ENCODE measurements at places on chromosomes 2 and 18.
A peak's percentile ranks its signal among the peaks of the same experiment; 100 is the strongest.

DNA sequence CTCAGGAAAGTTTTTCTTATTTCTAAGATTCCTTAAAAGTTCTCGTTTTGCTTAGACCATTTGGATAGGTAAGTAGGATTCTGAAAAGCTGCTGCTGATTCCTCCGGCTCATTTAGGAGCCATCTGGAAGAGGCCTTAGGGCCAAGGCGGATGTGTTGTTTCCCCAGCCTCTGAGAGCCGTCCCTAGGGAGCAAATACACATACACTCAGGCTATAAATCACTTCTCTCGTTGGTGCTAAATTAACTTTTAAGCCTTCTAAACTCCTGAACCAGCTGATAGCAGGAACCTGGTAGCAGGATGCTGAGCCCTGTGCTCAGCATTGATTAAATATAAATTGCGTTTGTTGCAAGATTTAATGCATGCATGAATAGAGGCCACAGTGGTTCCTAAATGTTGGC is 109.8 kb downstream of the ADCYAP1 start:
- DNase-seq, result no peak

DNA sequence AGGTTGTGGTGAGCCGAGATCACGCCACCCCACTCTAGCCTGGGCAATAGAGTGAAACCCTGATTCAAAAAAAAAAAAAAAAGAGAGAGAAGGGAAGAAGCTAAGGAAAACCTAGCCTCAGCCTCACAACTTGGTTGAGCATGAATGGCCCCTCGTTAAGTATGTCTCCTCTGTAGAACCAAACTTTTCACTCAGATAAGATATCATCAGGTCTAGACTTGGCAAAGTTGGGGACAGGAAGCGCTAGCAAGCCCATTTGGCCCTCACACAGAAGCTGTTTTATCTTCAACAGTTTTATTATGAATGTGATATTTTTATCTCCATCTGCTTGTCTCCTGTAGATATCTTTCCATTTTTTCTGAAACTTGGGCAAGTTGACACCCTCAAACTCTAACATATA is 3.5 kb upstream of the ASXL2 start:
- no peak for DNase-seq

GRCh38 chr2:37357069-37357468 is 12.6 kb downstream of the QPCT start:
- no peak for DNase-seq

DNA sequence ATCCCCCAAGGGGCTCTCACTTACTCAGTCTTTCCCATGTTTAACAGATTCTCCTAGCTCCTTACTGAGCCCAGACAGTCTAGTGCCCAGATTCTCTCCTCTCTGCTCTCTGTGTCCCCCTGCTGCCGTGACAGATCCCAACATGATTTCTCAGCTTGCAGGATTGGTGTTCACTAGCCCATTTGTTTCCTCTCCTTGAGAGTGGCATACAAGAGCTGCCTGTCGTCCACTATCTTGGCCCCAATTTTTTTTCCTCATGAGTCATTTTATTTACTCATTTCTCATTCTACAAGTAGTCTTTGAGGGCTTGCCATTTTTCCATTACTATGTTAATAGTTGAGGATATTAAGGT is 199.9 kb upstream of the FN1 start:
- DNase-seq, result no peak

GRCh38 chr2:191050640-191050987 is 36.6 kb upstream of the STAT1 start:
- DNase-seq, result no peak

DNA sequence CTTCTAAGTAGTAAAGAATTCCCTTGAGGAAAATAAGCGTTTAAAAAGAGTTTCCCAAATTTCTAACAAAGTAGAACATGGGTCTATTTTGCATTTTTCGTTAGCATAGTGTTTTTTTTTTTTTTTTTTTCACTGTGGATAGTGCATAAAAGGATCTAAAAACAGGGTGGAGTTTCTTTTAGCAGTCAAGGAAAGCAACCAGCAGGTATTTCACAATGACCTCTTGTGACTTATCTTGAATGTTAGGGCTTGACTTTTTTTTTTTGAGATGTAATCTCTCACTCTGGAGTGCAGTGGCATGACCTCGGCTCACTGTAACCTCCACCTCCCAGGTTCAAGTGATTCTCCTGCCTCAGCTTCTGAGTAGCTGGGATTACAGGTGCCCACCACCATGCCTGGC is 14.9 kb upstream of the DGKD start:
- no peak for DNase-seq

DNA sequence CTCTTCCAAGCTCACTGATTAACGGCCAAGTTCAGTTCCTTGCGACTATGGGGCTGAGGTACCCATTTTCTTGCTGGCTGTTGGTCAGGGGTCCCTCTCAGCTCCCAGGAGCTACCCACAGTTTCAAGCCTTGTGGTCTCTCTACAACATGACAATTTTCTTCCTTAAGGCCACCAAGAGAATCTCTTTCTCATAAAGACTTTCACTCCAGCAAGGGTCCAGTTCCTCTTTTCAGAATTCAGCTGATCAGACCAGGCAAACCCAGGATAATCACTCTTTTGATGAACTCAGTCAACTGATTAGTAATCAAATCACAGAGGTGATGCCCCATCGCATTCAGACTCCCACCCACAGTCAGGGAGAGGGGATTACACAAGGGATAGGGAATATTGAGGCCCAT is 129.7 kb downstream of the IRS1 start:
- no peak for DNase-seq

GRCh38 chr18:76686737-76687231 is 135.6 kb upstream of the ZNF236 start:
- peak; percentile 39 for DNase-seq

DNA sequence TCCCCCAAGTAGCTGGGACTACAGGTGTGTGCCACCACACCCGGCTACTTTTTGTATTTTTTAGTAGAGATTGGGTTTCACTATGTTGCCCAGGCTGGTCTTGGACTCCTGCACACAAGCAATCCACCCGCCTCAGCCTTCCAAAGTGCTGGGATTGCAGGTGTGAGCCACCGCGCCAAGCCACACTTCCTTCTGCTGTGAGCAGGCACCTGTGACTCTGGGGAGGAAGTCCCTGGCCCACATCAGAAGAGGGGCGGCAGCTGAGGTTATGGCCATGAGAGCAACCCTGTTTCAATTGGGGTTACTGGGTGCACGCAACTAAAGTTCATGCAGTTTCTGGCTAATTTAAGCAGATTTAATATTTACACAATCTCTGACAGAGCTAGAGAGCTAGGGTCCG is 91.0 kb downstream of the PLB1 start:
- DNase-seq, result peak; percentile 54

DNA sequence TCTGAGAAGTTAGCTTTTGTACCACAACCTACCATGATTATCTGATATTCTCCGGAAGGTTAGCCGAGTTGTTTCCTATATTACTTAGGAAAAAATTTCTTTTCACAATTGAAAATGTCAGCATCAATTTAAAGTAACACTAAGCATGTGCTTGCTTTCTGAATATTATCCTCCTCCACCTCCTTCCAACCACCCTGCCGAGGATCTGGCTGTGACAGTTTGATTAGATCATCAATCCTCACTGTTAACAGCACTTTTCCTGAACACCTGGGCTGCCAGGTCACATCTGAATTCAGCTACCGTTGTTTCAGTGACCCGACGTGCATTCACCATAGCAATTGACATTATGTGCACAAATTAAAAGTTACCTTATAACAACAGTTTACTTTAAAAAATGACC is 207.0 kb downstream of the ZNF407 start:
- no peak for DNase-seq

DNA sequence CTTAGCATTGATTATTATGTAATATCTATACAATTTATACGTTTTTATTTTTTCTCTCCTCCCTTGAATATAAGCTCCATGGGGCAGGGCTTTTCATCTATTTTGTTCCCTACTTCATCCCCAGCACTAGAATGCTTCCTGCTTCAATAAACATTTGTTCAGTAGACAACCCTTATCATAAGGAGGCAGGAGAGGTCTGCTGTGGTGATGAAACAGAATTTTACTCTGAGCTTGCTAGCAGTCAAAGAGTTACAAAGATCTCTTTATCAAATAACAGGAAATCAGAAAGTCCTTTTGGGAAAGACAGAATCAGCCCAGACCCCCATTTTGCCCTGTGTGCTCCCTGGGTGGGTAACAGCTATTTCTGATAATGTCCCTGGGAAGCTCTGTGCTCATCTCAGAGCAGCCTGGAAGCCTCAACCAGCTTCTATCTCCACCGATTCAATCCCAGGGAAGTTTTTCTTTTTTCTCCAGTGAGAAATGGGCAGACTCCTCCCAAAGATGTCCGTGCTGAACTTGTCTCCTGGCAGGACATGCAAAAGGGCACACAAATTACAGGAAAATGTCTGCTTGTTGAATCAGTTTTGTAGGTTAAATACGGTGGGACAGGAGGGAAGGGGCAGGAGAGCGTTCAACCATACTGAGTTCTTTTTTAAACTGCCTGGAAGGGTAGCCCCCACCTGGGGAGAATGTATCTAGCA is 84.7 kb upstream of the PKDCC start:
- no peak for DNase-seq

- peak; percentile 82 for DNase-seq
Measured at GRCh38 chr2:159921752-159922404, 123.9 kb upstream of the CD302 start.

- no peak for DNase-seq
Measured at GRCh38 chr2:37472959-37473358, 128.5 kb downstream of the QPCT start.

DNA sequence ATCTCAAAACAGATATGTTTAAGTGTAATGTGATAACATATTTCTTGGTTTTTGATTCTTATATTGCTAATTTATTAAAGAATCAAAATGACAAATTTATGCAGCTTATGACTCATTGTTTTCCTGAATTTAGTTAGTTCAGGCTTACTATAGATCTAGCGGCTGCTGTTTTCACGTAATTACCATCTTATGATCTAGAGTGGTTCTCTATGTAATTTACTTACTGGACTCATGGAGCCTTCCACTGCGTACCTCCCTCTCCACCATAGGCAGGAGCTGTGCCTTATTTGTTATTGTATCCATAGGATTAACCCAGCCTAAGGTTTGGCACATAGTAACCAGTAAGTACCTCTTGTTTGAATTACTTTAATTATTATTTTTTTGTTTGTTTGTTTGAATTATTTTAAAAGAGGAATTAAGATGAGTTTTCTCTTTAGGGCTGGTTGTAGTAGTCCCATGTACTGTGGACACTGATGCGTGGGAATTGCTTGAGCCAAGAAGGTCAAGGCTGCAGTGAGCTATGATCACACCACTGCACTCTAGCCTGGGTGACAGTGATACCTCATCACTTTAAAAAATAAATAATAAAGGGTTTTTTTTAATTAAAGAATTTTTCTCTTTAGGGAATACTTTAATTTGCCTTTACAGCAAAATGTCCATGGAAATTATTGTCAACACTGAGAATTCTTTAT is 165.5 kb downstream of the PHLPP1 start:
- peak; percentile 39 for DNase-seq

GRCh38 chr2:163467251-163467630 is 268.6 kb downstream of the FIGN start:
- no peak for DNase-seq

- no peak for DNase-seq
Measured at GRCh38 chr2:157929871-157930667, 53.9 kb upstream of the ACVR1 start.

GRCh38 chr2:188765522-188766470 is 208.4 kb upstream of the COL3A1 start:
- DNase-seq, result peak; percentile 25

- peak; percentile 84 for DNase-seq
Measured at GRCh38 chr2:38581193-38582147, 21.3 kb downstream of the HNRNPLL start.

- peak; percentile 89 for DNase-seq
Measured at GRCh38 chr2:69054431-69054830, 41.5 kb downstream of the ANTXR1 start.

GRCh38 chr2:148651972-148652371 is 7.4 kb downstream of the EPC2 start:
- no peak for DNase-seq

- DNase-seq, result no peak
Measured at GRCh38 chr2:144683107-144683753, 163.3 kb upstream of the ZEB2 start.

DNA sequence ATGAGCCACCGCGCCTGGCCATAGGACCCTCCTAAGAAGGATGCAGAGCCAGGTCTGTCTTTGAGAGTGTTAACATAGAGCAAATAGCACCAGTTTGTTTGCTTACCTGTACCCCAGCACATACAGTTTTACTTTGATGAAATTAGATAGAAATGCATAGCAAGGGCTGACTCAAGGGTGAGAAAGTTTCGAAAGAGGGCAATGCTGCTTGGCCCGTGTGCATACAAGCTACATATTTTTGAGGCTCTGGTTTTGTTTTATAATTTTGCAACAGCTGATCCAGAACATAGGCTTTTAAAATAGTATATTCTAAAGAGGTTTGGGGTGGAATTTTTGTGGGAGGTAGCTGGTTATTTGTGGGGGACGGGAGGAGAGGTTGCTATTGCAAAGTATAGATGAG is 151.7 kb downstream of the MCFD2 start:
- DNase-seq, result no peak

DNA sequence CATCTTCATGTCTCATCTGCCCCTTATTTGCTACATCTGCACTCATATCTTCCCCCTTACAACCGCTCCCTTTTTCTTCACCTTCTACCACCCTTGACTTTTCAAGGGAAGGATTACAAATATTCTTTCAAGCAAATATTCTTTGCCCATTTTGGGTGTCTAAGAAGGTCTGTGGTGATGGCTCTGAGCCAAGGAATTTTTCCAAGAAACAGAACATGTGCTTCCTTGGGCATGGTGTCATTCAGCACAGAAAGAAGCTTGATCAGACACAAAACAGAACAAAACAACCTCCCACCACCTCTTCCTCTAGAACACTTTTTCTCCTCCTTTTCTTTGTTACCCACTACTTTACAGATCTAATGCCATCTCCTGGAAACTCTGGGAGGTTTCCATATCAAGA is 313.7 kb downstream of the SATB2 start:
- DNase-seq, result no peak

DNA sequence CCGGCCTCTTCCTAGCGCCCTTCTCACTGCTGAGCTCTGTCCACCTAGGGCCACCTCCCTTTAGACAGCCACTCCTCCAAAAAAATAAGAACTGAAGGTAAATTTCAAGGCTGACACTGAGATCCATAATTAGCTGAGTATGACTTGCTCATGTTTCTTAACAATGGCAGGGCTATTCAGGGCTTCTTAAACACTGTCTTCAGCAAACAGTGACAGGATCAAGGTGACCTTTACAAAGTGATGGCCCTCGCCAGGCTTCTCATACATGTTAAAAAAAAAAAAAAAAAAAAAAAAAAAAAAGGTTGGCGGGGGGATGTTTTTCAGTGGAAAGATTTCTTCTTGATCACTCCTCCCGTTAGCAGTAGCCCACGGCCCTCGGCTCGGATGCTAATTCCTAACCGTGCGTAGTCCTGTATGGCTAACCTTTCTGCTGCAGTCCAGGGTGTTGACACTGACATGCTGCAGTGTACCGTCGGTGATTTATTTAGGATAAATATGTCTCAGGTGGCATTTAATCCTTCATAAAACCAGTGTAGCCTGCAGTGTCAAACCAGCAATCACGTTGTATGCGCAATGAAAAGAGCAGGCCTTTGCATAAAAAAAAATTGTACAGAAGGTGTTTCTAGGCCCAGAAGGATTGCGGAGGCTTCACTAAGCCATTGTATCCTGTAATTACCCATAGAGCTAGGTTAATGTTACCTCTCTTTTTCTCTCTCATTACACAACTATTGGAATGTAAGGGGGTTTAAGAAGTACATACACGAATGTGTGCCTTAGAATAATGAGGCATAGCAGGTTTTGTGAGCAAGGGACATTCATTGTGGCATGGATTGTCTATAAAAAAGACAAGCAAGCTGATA is 142.7 kb downstream of the PTGR3 start:
- DNase-seq, result no peak

- DNase-seq, result no peak
Measured at GRCh38 chr2:111927723-111928122, 29.3 kb downstream of the MERTK start.

- DNase-seq, result peak; percentile 65
Measured at GRCh38 chr2:6877402-6878304, at the start of gene RSAD2. TSS of gene RSAD2 (plus strand) at chr2:6877777. CDS start at chr2:6877801, 24 bp downstream.

Data from activated CD4-positive, alpha-beta T cell treated with anti-CD3 and anti-CD28 coated beads, Interleukin-10, Interleukin-2, amounts not matched to agents 100 ng/mL and 50 ng/mL, durations not matched to agents 16 hours and 8 hours (primary cell).